HCEC 1CT (cell line): ENCODE measurements at places on chromosomes 16 and 17.

DNA sequence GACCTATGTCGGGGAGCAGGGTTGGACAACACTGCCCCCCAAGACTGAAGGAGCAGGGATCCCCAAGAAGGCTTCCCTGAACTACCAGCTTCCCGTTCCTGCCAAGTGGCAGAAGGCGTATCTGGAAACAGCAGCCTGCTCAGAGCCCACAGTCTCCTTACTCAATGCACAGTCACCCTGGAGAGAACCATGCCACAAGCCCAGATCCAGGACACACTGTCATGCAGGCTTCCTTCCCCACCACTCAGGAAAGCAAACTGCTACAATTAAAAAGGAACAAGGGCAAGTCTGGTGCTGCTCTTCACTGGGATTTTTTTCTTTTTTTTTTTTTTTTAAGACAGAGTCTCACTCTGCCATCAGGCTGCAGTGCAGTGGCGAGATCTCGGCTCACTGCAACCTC, 8.2 kb downstream of the WDR45B start:
- DNase-seq: no peak

DNA sequence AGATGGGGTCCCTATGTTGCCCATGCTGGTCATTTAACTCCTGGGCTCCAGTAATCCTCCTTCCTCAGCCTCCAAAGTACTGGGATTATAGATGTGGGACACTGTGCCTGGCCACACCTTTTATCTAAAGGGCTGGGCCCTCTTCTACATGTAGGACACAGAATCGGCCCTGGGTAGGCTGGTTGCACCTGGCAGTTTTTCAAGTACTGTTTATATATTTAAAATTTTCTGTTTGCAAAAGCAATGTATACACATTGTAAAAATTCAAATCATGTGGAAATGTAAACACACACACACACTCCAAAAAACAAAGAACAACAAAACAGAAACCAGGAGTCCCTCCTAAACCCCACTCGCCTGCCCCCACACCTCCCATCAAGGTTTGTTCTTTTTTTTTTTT, 28.1 kb upstream of the SIAH1 start:
- no peak for DNase-seq

DNA sequence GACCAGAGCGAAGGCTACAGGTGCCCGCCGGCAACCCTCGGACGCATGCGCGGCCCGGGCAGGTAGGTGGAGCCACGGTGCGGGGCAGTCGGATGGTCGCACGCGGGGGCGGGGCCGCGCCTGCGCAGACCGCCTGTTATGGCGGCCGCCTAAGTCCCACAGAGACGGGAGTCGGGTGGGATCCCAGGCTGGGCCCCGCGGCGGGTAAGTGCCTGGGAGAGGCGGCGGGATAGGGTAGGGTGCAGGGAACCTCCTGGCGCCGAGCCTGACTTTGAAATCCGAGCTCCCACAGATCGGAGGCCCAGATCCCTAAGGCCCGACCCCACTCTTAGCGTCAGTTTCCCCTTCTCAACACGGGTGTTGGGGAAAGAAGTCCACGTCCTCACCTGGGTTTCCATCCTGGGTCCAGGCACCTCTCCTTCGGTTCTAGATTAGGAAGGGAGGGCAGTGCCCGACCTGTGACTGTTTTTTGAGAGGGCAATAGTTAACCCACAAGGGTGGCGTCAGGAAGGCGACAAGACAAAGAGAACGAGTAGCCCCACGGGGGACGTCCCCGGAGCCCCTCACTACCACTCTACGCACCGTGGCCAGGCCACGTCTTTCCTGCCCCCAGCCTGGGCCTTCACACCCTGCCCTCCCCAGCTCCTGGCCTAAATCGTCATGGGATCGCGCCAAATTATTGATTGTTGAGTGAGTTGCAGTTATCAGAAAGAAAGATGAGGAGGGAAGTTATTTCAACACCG, at the start of gene METTL22:
Gene METTL22 (plus strand): TSS at position 127 of the 743 bp plus-strand sequence. CDS start 3,968 bp downstream, outside the sequence.
- DNase-seq: peak; percentile 78

- DNase-seq: no peak
Observed at GRCh38 chr17:76511668-76512365, 10.6 kb upstream of the RHBDF2 start.

DNA sequence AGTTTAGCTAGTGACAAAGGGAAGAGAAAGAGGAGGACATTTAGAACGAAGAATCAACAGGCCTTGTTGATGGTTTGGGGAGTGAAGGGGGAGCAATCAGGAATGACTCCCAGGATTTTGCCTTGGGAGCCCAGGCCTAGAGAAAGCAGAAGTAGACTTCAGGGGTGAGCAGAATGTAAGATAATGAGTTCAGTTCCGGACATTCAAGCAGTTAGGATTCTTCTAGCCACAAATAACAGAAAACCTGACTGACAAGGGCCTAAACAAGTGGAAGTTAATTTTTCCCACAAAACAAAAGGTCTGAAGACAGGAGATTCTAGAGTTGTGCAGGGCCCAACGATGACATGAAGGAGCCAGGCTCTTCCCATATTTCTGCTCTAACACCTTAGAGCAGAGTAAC, 45.9 kb downstream of the SKAP1 start:
- DNase-seq: no peak

GRCh38 chr17:40647624-40648383, at the start of gene SMARCE1:
Gene SMARCE1, minus strand, starts transcription at chr17:40647818. Its CDS starts 2,016 bp downstream, at chr17:40645802.
- DNase-seq: peak; percentile 70

DNA sequence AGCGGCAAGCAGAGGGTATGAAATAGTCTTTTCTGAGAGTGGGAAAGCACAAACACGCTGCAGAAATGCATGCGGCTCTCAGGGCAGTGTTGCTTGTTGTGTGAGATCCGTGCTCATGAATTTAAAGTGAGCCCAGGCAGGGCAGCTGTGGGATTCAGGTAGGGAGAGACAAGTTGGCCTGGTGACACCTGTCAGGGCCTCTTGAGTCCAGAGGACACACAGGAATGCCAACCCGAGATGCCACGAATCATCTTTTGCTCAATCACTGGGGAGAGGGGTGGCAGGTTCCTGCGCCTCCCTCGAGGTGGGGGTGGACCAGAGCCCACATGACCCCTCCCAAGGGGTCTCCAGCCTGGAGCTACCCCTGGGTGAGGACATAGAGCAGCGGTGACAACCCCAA, 211.9 kb downstream of the GSG1L start:
- no peak for DNase-seq

DNA sequence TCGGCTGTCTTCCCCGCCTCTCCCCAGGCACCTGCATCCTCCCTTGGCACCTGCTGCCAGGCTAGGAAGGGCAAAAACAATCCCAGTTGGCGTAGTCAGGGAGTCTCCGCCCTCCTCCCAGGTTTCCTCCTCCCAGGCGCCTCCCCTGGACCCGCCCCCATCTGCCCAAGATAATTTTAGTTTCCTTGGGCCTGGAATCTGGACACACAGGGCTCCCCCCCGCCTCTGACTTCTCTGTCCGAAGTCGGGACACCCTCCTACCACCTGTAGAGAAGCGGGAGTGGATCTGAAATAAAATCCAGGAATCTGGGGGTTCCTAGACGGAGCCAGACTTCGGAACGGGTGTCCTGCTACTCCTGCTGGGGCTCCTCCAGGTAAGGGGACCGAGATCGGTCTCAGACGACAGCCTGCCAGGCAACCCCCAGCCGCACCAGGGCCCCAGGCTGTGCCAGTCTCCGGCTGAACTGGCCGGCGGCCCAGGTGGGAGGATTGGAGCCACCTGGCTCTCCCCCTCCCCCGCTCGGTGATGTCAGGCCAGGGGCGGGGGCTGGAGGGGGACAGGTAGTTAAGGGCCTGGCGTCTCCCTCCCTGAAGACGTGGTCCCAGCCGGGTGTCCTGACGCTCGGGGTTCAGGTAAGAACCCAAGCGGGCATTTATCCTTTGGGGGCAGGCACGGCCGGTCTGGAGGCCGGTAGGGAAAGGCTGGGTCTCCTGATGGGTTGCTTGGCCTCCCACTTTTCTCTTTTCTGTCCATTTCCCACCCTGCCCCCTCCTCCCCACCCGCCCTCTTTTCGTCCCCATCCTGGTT, at the start of gene GRB7:
Gene GRB7 (plus strand): TSS at position 179 of the 808 bp plus-strand sequence. CDS start 4,364 bp downstream, outside the sequence.
- no peak for DNase-seq

GRCh38 chr16:2856061-2856670, 1.8 kb downstream of the PRSS22 start:
- peak; percentile 7 for DNase-seq

DNA sequence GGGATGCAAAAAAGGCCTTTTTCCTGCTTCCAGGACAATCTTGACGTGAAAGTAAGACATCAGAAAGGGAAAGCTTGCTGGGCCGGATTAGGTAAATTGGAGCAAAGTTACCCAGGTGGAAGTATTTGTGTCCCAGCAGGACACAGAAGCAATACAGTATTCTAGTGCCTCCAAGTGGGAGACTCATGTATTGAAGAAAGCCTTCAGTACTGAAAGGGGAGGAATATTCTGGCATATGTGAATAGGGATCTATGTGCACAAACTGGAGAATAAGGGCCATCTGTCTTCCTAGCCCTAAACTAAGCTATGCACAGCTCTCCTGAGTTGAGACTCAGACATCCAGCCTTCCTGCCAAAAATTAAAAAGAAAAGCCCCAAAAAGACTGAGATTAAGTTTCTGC, 327.3 kb upstream of the CDH8 start:
- DNase-seq: no peak

GRCh38 chr17:79572136-79572925, 38.5 kb downstream of the RBFOX3 start:
- no peak for DNase-seq

- no peak for DNase-seq
Observed at GRCh38 chr17:77231076-77231871, 90.5 kb downstream of the SEC14L1 start.

- peak; percentile 50 for DNase-seq
Observed at GRCh38 chr16:69703638-69704037, 22.7 kb downstream of the NQO1 start.

DNA sequence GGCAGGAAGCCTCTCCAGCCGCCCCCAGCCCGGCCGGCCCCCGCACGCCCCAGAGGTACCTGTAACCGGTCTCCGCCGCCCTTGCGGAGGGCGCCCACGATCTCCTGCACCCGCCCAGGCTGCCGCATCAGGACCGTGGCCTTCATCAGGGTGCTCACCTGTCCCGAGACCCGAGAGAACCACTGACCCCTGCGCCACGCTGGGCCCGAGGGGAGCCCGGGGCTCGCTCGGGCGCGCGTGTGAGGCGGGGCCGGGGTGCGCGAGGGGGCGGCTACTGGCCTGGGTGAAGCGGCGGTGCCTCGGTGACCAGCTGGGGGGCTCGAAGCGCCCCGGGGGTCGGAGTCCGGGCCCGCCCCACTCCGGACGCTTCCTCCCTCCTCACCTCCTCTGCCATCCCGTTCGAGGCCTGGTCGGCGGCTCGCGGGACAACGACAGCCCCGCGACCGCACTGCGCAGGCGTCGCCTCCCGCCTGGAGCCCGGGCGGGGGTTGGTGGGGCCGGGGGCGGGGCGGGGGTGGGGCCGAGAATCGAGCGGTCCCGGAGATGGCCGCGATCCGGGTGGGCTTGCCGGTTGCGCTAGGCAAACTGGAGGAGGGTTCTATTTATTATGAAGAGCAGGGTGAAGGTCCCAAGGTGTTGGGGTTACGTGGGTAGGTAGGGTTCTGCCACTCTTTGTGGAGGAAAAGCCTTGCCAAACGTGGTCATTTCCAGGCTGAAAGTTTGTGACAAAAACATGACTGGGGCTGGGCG, at the start of gene NT5C3B:
Gene NT5C3B (minus strand): TSS at position 433 of the 750 bp plus-strand sequence. CDS start 39 bp downstream, at position 394.
- peak; percentile 49 for DNase-seq

DNA sequence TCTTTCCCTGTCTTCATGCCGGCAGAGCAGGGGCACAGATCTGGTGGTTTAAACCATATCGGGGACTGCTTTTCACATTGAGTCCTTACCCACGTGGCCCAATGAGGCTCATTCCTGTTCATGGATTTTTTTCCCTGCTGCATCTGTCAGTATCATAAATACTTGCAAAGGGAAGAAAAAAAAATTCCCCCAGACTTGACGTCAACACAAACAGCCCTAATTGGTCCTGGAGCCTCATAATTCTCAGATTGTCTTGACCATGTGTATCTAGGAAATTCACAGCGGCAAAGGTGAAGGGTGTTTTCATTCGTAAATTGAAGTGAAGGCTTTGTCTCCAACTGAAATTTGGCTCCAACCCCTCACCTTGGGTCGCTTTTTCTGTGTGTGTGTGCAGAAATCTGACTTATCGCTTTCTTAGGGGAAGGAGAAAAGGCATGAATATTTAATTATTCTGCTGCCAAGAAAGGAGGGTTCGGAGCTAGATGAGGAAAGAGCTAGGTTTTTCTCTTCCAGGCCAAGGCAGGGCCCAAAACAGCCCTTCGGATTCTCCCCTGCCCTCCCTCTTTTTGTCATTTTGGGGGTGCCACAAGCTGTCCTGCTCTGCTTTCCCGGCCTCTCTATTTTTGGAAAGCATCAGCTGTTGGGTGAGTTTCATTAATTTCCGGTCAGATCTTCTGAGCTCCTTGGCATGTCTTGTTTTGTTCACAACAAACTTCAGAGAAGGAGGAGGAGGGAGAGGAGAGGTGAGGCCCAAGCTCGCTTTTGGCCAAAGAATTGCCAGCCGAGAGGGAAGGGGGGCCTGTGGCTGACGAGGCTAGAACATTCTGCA, 17.8 kb upstream of the CIBAR2 start:
- peak; percentile 27 for DNase-seq

DNA sequence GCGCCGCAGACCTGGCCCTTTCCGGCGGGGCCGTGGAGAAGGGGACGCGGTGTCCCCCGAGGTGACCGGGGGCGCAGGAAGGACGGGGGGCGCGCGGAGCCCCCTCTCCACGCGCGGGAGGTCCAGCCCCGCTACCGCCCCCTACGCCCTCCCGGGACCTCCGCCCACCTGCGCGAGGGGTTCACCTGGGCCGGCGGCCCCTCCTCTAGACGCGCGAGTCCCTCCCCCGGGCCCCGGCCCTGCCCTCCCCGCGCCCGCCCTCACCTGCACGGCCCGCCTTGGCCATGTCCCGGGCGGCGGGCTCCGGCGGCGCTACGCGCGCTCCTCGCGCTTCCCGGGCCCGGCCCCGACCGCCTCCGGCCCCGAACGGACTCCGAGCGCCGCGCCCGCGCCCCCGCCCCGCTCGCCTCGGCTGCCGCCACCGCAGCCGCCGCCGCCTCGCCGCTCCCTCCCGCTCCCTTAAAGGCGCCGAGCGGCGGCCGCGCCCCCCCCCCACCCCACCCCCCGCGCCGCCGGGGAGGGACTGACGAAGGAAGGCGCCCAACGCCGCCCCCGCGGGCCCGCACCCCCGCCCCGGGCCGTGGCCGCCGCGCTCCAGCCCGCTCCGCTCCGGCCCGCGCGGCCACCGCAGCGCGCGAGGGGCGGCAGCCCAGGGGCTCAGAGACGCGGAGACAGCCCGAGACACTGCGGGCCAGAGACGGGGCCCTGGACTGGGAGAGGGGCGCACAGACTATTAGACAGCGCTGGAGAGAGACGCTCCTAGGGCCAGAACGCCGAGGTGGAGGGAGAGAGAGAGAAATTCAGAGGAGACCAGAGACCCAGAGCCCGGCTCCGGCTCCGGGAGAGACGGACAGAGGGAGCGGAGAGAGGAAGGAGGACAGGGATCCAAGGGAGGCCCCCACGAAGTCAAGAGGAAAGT, at the start of gene PITPNM3:
Gene PITPNM3 (minus strand): TSS at position 435 of the 919 bp plus-strand sequence. CDS start 149 bp downstream, at position 286.
- DNase-seq: no peak
